ENCODE measurements at places on chromosomes 1 and 21. TPM values are rescaled to one million over a fixed set of nuclear protein-coding genes. Genes with fewer than 3 reads are reported as not detected.

DNA sequence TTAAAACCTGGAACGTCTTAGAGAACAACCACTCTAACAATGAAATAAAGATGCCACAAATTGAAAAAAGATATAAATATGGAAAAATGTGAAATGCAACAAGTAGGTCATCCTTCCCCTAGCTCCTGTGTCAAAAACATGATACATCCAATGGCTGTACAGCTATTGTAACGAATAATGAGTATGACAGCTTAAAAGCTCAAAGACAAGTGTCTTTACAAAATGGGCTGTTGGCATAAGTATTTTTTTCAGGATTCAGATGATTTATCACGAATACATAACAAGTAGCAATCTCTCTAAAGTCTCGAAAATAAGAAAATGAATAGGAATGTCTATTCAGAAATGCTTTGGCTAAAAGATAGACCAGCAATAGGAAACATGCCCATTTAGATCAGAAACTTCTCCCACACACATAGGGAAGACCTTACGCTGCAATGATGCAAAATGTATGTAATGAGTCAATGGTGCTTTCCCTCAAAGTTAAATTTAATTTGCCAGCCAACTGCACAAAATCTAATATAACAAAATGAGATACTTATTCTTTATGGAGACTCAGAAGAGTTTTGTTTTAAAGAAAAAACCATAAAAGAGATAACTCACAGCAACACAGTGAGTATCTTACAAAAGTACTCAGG is 8.3 kb downstream of the TGFBR3 start:
- H3K36me3 ChIP-seq = no peaks in the 10 kb centered on the region
- DNase-seq = no peak
- no peaks in the 10 kb centered on the region for H3K4me1 ChIP-seq
- H3K27ac ChIP-seq = no peak overlapping the region
- no peaks in the 10 kb centered on the region for H3K27me3 ChIP-seq

The SPRR2B gene
- total RNA-seq = not detected

DNA sequence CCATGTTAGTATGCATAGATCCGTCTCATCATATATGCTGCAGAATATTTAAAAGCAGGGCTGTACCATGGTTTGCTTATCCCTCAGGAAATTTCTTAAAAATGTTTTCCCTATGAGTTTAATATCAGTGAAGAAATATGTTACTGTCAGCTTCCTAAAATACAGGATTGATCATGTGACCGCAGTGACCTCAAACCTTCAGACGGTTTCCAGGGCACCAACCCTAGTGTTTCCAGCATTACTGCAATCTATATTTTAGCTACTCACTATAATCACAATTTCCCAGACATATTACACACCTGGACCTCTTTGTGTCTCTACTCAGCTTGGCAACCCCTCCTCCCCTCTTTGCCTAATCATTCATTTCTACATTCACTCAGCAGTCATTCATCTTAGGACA is 7.7 kb upstream of the SDHB start:
- no peaks in the 10 kb centered on the region for H3K4me1 ChIP-seq
- no peaks in the 10 kb centered on the region for H3K27me3 ChIP-seq
- no peak overlapping the region for H3K4me3 ChIP-seq
- no peak overlapping the region for H3K27ac ChIP-seq

DNA sequence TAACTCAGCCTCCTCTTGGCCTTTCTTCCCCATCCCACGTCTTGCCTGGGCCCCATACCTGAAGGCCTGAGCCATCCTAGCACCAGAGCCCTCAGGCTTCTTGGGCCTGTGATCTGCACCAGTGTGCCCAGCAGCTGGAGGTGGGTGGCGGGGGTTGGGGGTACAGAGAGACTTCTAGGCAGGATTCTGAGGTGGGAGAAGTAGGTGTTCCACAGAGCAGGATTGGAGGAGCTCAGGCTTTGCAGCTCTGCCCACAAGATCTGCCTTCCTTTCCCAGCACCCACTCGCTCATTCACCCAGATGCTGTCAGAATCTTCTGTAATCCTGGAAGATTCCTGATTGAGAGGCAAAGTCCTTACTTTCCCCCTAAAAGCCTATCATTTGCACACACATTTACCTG is 10.0 kb upstream of the GJB5 start:
- no peak for DNase-seq
- H3K27me3 ChIP-seq = peaks cover 8% of the 10 kb centered on the region
- no peak overlapping the region for H3K27ac ChIP-seq

The LY9 gene
- total RNA-seq = not detected

The CASQ2 gene
- total RNA-seq = 2.0 TPM

The OR2L3 gene
- not detected for total RNA-seq

GRCh38 chr1:60791226-60791625 is 291.1 kb upstream of the NFIA start:
- H3K27ac ChIP-seq = no peak overlapping the region
- no peak for DNase-seq
- no peaks in the 10 kb centered on the region for H3K27me3 ChIP-seq
